ENCODE measurements at places on chromosomes 2 and 18.

DNA sequence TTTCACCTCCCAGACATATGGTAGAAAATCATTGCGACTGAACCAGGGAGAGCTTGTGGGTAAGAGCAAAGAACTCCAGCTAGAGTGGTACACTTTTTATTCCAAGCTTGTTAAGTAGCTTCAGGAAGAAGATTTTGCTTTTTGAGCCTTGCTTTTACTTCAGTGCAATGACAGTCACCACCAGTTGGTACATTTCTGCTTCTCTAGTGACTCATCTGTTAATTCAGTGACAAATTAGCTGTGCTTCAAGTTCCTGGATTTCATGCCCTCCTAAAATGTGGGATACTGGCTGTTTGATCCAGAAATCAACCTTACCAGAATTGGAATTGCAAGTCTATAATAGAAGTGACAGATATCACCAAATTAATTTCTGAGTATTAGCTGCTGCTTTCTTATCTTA lies 117.6 kb upstream of the TTN start:
- peak; percentile 28 for DNase-seq

GRCh38 chr18:60193780-60194179 lies 178.8 kb downstream of the MC4R start:
- no peak for DNase-seq

- no peak for DNase-seq
Measured at GRCh38 chr2:171319164-171319810, 114.5 kb downstream of the METTL8 start.

DNA sequence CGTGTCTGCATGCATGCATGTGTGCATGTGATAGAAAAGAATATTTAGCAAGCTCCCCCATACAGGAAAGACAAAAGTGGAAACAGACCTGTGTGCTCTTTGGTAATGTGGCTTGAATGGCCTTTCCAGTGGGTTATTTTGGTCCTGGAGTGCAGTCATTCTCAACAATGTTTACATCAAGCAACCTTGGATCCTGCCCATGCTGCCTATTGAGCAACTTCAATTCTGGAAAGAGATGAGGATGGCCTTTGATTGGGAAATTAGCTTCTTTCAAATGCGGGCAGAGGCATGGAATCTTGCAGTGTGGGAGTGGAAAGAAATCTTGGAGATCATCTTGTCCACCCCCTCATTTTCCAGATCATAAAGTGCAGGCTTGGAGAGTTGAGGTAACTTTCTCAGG lies 87.2 kb upstream of the SMAD2 start:
- DNase-seq = no peak

DNA sequence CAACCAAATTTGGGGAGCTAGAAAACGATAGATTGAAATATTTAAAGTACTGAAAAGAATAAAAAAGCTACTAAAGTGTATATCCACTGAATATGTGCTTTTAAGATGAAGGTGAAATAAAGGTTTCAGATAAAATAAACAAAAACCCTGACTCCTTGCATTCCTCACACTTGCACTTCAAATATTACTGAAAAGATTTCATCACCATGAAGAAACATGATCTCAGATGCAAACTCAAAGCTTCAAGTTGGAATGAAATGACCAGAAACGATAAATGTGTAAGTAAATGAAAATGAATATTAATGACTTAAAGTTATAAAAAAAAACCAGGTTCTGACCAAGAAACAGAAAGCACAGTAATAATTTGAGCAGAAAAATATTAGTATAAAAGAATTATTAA lies 1246.0 kb upstream of the ACVR2A start:
- DNase-seq = no peak
